NCI-H187 treated with DMSO at 0.1 percent for 48 hours (cell line): ENCODE measurements at places on chromosomes 4 and X.
A peak's percentile ranks its signal among the peaks of the same experiment; 100 is the strongest.

DNA sequence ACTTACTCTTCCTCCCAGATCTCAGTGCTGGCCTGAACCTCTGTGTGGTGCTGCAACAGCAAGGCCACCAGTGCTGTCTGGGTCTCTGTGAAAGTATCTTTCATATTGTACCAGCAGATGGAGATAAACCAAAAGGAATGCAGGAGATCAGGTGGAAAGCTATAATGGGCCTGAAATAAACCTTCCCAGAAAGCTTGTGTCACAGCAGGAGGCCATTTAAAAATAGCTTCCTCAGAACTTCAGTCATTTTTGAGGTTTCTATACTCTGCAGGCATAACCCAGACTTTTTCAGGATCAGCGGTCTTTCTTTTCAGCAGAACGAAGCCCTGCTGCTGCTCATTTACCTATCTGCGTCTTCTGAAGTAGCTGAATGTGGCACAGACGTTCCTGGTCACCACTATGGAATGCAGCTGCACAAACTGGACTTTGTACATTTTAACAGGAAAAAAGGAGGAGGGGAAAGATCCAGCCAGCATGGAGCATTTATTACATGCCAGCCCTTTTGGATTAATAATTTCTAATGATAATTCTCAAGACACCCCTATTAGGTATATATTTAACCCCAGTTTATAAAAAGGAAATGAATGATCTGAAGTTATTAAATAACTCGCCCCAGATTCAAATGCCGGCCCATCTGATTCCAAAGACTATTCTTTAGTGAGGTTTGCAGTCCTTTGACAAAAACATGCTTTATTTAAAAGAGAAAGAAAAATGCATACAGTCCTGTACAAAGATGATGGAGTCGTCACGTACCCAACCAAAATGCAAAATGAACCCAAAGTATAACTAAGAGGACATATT lies 119.7 kb downstream of the NFKB1 start:
- peak; percentile 41 for DNase-seq

- DNase-seq = no peak
Observed at GRCh38 chrX:15233416-15234015, 36.4 kb downstream of the ASB9 start.

- no peak for DNase-seq
Observed at GRCh38 chr4:146245850-146246249, 31.5 kb downstream of the REELD1 start.

DNA sequence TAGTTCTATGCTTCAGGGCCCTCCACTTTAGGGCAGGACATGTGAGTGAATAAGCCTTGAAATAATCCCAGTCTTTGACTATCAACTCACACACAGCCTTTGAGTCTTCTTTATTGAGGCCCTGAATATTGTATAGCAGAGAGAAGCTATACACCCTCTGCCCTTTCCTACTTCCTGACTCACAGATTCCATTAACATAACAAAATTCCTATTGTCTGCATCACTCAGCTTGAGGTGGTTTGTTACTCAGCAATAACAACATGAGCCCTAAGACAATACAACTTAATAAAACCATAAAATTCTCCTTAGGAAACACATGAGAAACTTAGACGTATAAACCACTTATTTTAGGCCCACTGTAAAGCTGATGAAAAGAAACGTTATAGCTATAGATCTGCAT lies 680.3 kb upstream of the DIAPH2 start:
- DNase-seq = no peak

DNA sequence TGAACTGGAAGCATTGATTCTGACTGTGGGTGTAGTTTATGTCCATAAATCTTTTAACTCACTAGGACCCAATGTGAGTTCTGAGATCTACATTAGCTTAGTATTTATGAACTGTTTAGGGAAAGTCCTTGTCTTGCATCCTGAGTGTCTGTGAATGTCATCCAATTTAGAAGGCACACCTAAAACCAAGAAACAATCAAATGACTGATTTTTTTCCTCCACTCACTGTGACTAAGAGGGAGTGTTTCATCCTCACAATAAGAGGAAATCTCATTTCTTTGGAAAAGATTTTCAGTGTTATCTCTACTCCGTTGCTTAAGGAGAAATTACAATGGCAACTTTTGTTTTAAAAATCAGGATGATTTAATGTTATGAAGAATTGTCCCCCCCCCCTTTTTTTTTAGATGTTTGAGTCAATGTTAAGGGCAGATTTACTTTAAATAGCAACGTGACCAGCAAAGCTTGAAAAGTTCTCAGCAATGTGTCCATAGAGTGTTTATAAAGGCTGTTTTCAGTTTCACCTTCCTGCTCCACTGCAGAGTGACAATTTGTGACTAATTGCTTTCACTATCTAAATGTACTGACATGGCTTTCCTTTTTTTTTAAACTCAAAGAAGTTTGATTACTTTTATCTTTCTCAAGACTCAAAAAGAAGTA lies 173.0 kb downstream of the SPCS3 start:
- no peak for DNase-seq

DNA sequence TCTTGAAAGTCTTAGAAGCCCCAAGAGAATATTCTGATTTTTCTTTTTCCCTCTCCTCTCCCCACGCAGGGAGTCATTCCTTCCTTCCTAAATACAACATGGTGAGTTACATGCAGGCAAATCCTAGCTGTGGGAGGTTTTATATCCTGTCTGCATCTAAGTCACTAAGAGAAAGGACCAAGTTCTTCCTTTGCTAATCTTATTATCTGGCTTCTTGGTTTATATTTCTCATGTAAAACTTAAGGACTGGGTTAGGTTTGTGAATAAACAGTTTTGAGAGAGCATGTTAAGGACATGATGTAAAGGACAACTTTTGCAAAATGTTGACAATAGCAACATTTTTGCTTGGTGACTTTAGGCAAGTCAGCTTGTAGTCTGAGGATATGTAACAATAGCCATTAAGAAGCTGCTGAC lies 5.1 kb upstream of the CXCL9 start:
- DNase-seq = no peak

DNA sequence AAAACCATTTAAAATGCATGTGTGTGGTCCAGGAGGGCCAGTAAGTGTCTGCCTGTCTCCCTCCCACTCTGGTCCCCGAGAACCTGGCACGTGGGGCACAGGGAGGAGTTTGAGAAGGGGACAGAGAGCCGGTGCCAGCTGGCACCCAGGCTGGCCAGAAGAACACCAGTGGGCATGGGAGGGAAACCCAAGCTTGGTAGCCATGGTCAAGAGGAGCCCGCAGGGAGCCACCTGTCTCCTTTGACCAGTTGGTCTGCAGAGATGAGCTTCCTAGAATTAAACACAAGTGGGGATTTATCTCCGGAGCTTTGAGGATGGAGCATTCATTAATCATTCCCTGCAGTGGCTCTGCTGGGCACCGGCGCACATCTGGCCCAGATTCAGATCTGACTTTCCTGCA lies 41.6 kb downstream of the HMX1 start:
- no peak for DNase-seq

DNA sequence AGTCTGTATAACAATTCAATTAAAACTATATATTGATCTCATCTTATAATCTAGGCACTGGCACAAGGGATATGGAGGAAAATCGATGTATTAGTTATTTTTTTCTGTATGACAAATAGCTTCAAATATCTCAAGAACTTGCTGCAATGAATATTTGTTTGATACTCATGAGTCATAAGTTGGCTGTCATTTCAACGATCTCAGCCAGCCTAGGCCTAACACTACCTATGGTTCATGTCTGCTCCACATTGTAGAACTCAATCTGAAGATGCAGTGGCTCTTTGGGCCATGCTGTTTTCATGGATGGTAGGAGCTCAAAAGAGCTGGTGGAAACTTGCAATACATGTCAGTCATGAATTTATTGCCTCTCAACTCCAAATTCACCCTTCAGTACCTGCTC lies 44.7 kb downstream of the MAGEB17 start:
- no peak for DNase-seq

- DNase-seq = no peak
Observed at GRCh38 chr4:93313197-93313596, 515.4 kb upstream of the ATOH1 start.

GRCh38 chrX:22803353-22803752 lies 196.4 kb upstream of the DDX53 start:
- no peak for DNase-seq

DNA sequence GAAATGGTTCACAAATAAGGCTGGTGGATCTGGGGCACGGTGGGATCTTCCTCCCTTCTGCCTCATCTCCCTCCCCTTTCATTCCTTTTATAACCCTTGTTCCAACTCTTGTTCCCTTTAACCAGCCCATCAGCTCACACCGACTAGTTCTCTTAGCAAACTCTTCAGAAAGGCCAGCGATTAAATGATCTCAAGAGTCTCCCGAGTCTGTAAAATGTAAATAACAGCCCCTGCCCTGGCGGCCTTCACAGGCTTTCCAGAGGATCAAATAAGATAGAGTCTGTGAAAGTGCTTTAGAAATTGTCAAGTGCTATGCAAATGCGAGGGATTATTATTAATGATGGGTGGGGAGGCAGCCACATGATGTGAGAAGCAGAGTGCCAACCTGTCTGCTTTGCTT lies 27.1 kb downstream of the TSC22D3 start:
- no peak for DNase-seq

- no peak for DNase-seq
Observed at GRCh38 chr4:10347815-10348214, 109.4 kb downstream of the ZNF518B start.
